NCI-H69 (cell line): ENCODE measurements at places on chromosomes 13 and 19.

GRCh38 chr19:29945433-29945832, 3.4 kb downstream of the URI1 start:
- DNase-seq = no peak

DNA sequence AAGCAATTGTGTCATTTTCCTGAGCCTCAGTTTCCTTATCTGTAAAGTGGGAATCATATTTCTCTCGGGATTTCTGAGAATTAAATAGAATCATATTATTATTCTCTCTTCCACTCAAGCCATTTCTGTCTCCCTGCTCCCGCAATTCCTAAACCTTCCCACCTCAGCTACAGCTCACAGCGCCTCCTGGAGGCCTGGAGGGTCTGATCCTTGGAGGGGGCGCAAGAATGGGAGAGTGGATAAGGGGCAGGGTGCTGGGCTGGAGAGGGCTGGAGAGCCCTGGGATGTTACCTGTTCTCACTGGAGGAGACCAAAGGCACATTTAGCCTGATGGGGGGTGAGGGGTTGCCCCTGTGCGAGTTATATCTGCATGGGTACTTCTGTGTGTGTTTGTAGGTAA, 31.1 kb upstream of the CYP2S1 start:
- DNase-seq = peak; percentile 19

DNA sequence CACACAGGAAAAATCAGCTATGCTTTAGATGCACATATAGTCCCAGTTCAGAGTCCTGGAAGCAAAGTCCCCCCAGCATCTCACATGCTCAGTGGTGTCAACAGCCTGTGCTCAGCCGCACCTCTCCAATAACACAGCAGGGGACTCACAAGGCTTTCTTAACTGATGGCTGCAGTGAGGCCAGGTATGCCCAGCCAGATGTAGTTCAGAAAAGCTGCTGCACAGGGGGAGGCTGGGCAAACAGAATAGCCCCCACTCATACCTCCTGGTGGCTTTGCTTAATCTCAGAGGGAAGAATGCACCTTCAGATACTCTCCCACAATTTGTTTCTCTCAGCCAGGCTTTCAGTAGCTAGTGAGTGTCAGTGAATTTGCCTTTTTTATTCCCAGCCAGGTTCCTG, 33.4 kb downstream of the FAM124A start:
- DNase-seq = peak; percentile 64

DNA sequence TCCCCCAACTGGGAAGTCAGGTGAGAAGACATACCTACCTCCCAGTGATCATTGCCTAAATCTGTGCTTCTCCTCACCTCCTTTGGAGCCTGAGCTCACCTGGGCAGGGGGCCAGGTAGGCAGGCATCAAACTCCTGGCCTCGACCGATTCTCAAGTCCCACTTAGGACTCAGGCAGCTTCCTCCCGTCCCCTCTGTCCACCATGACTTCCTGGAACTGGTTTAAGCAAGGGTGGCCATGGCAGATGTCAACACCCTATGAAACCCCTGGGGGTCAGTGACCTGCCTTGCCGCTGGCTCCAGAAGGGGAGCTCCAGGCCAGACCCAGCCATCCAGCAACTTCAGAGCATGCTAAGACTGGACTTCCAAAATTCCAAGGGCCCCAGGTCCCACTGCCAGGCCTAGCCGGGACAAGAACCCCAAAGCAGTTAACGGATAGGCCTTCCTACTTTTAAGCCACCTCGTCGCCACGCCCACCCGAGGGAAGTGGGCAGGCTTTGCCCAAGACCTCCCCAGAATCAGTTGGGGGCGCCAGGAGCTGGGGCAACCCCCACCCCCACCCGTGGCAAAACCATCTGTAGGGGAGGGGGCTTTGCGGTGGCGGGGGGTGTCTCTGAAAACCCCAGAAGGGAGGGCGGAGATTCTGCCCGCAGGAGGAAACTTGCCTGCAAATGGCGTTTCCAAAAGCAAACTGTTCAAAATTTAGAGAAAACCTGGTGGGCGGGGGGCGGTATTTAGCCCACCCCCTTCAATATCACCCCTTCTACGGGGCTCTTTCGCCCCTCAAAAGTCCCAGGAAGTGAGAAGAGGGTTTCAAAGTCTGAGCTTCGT, 657 bp downstream of the PLIN3 start:
- DNase-seq = no peak

DNA sequence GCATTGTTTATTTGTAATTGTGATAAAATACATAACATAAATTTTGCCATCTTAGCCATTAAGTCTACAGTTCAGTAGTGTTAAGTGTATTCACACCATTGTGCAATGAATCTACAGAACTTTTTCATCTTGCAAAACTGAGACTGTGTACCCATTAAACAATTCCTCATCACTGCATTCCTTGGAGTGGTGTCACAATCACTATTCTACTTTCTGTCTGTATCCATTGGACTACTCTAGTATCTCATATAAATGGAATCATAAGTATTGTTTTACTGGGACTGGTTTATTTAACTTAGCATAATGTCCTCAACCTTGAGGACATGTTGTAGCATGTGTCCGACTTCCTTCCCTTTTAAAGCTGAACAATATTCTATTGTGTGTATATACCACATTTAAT, 36.8 kb downstream of the UFM1 start:
- DNase-seq = no peak

DNA sequence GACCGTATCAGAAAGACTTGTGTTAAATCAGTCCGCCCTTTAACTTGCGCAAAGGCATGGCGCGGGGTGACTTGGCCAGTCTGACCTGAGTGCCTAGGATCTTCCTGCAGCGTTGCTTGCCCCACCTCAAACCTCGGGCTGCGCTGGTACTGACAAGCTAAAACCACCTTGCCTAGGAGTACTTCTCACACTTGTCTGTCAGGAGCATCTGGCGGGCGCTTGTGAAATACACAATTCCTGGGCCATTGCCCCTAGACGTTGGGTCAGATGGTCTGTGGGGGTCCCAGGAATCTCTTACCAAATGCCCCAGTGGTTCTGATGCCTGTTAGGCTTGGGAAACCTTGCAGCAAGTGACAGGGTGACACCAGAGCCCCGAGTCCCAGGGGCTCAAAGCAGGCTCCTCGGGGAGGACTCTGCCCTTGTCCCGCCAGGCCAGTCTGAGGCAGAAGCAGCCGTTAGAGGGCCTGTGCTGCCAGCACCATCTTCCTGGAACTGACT, 12.9 kb downstream of the CEBPG start:
- DNase-seq = no peak
